Skin of body (tissue), 3 donors: ENCODE measurements at places on chromosomes 4 and X.

GRCh38 chr4:71609651-71610050 is 174.2 kb downstream of the GC start:
- no peak for DNase-seq

GRCh38 chrX:79524642-79525041 is 157.5 kb upstream of the ITM2A start:
- no peak for DNase-seq

DNA sequence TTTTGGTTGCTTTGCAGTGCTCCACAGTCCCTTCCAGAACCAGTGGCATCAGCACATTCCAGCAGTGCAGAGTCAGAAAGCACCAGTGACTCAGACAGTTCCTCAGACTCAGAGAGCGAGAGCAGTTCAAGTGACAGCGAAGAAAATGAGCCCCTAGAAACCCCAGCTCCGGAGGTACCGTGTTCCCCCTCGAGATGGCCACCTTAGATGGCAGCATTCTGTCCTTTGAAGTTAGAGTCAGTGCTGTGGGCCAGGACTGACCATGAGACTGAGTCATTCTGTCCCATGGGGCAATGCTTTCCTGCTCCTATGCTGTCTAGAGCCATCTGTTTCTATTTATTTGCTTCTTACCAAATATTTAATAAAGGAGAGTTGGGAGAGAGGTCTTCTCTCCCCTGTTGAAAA is 112.3 kb downstream of the KLHL8 start:
- peak; percentile 18 for DNase-seq

- DNase-seq: no peak
These were observed 644.1 kb upstream of the TENM3 start for GRCh38 chr4:181599134-181599533.

DNA sequence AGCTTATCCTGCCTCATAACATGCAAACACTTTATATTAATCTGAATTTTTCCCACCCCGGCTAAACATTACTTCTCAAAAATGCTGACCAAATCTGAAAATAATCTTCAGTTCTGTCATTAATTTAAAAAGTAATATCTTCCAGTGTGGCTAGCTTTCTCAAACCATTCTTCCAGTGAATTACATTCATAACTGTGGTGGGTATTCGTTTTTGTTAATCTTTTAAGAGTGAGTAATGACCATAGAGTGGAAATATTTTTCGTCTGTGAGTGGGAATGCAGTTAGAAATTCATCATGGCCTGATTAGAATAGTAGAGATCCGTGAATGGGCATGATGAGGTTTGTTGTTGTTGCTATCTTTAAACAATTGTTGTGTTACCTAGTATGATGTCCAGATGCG is 138.6 kb upstream of the SFRP2 start:
- DNase-seq: no peak

GRCh38 chr4:165656829-165657490 is 216.1 kb upstream of the TLL1 start:
- no peak for DNase-seq

DNA sequence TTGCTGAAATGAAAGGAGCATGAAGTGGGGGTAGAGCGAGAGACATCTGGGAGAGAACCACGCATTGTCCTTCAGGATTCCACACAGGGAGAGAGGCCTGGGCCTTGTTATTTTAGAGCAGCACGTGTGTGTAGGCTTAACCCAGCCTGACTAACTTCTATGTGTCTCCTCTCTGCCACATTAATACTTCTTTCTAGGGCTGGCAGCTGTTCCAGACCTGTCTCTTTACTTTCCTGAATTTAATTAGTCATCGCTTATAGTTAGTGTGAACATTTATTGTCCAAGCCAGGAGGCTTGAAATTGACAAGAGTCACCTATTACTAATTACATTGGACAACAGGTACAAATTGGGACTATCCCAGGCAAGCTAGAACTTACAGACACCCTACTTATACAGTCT is 51.3 kb downstream of the SMAD1 start:
- peak; percentile 19 for DNase-seq

DNA sequence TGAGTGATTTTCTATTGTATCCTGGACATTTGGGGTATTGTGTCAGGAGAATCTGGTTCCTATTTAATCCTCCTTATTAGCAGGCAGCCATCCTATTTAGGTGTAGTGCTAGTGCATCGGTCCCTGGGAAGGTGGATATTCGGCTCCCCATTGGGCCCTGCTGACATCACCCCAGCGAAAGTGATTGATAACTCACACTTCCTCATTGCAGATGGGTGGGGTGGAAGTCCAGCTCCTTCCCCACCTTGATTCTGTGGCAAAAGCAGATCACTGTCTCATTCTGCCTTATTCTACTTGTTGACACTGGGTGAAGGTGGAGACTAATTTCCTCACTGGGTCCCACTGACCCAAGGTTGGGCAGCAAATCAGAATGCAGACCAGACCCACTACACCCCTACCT is 23.2 kb upstream of the BRS3 start:
- no peak for DNase-seq

DNA sequence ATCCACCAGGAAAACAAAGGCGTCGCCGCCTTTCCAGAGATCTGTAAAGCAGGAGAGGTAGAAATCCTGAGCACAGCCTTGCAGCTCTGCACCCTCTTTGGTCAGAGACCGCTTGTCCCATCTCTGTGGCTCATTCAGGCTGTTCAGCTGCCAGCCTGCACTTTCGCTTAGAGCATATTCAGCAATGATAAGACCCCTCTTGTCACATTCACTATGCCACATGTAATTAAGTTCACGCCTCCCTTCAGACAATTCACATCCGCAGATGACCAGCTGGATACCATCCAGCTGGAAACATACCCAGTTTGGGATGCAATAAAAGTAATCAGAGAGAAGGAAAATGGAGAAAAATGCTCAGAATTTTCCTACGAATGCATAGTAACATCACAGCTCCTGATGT is 335.4 kb downstream of the UNC5C start:
- no peak for DNase-seq

DNA sequence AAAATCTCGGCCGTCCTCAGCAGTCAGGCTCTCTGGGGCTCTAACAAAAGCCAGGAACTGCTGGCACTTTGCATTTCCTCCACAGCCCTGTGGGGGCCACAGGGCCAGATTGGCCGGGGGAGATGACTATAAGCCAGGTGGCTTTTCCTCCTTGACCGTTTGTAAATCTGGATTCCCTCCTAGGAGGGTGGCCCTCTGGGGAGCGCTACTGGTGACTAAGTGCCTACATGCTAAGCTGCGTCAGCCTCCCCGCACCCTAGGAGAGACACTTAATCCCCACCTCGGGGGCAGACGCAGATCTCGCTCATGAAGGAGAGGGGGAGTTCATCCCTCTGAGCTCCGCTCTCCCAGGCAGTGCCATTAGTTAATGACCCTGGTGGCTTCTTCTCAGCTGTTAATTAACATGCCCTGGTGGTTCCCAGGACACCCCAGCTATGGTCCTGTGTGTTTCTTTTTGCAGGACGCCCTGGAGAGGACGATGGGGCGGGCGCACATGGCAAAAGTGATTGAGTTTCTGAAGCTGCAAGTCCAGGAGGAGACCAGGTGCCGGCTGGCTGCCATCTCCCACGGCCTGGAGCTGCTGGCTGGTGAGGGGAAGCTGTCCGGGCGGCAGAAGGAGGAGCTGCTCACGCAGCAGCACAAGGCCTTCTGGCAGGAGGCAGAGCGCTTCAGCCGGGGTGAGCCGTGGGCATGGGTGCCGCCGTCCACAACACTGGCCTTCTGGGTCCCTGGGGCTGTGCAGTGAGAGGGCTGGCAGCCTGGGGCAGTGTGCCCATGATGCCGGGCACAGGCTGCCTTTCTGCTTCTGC is 41.6 kb downstream of the EVC start:
- no peak for DNase-seq

GRCh38 chr4:26386386-26386785 is 65.6 kb downstream of the RBPJ start:
- no peak for DNase-seq

GRCh38 chr4:26726655-26727387 is 133.8 kb upstream of the STIM2 start:
- no peak for DNase-seq

DNA sequence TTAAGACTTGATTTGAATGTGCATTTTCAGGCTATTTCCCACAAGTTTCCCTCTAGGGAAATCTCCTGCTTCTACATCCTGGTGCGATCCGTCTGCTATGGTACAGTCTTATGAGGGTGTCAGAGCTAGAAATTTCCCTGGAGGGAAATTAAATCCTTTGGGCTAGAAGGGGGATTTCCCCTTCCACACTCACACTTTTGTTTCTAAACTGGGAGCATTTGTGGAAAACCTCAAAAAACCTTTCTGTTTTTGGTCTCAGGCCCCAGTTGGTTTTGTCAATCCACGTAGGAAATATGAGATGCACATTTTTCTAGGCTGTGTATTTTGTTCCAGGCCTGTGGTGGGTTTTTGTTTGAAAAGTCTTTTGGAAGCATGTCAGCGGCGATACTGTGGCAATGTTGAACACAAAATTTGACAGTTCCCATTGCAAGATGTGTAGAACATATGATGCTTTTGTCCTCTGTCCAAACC is 17.8 kb downstream of the HMGB3 start:
- peak; percentile 48 for DNase-seq

GRCh38 chrX:134990475-134990800 is 353 bp upstream of the SMIM10 start:
- DNase-seq: no peak

DNA sequence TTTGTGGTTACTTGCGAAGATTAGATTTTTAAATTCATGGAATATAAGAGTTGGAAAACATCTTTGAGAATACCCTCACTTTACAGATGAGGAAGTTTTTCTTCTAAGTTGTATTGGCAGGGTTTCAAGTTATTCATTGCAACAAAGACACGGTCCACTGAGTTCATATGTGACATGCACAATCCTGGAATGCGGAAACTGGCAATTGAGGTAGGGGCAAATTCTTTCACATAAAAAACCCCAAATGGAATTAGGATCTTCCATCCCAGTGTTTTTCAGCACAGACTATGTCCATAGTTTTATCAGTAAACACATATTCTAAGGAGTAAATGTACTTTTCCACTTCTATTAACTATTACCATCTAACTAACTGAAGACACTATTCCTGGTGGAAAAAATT is 81.8 kb upstream of the NAP1L5 start:
- no peak for DNase-seq

GRCh38 chrX:85221361-85221760 is 22.2 kb downstream of the SATL1 start:
- no peak for DNase-seq

DNA sequence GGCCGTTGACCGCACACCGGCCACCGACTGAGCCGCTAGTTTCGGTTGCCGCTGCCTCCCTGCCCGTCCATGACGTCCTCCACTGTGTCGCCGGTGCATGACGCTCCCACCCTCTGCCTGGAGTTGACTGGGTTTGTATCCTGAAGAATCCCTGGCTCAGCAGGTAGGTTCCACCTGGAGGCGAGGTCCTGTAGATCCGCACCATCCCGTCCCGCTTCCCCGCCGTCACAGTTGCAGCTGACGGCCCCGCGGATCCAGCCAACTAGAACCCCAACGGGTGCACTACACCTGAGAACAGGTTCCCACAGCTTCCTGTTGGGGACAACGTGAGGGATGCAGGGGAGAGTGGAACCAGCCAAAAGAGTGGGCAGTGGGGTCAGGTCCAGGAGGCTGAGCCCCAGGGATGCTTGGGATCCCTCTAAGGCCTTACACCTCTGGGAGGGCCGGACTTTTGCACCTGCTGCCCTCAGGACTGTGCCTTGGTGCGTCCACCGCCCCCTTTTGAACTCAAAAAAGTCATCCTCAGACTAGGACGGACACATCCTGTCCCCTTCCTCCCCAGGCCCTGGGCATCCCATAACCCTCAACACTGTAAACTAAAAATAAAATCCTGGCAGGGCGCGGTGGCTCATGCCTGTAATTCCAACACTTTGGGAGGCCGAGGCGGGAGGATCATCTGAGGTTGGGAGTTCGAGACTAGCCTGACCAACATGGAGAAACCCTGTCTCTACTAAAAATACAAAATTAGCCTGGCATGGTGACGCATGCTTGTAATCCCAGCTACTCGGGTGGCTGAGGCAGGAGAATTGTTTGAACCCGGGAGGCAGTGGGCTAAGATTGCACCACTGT is 1.1 kb upstream of the SLBP start:
- no peak for DNase-seq

DNA sequence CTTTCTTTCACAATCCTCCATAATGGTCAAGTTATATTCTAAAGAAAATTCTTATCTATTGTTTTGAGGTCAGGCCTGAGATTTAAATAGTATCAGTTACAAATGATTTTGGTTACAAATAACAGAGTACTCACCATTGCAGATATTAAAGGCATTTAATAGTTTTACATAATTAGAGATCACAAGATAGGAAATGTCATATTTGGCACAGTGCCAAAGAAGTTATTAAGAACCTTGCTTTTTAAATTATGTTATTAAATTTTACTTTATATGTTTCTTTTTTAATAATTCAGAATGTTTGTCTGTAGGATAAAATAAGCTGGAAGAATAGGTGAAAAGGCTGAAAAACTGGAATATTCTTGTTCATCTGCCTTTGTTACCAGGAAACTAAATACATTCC is 1174.7 kb downstream of the PCDH18 start:
- DNase-seq: no peak

DNA sequence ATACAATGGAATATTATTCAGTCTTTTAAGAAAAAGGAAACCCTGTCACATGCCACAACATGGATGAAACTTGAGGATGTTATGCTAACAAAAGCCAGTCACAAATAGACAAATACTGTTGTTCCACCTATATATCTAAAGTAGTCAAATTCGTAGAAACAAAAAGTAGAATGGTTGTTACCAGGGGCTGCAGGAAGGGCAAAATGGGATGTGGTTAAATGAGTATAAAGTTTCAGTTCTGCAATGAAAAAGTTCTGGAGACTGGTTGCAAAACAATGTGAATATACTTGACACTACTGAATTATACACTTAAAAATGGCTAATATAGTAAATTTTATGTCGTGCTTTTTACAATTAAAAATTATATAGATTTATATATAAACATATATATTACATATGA is 12.2 kb downstream of the SPOCK3 start:
- DNase-seq: no peak

DNA sequence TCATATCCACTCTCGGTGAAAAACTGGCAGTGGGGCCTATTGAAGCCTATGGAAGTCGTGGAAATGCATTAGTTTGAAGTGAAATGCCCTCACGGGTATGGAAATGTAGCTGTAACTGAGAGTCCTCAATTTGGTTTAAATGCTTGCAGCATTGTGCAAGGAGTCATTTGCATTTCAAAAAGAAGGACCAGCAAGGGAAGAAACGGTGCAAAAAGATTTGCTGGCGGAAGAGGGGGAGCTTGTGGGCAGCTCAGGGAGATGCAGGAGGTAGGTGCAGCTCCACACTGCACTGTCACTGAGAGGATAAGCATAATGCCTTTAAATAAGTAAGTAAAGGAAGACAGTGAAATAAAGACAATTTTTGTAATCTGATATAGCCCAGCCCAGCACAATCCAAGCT is 400.4 kb upstream of the DIPK2B start:
- DNase-seq: no peak

GRCh38 chr4:184476695-184477094 is 2.3 kb upstream of the IRF2 start:
- no peak for DNase-seq

GRCh38 chrX:129726307-129727111 is 12.3 kb upstream of the XPNPEP2 start:
- DNase-seq: peak; percentile 41

GRCh38 chrX:153818571-153819383 is 11.6 kb downstream of the PDZD4 start:
- no peak for DNase-seq

- no peak for DNase-seq
These were observed 19.4 kb downstream of the HMX1 start for GRCh38 chr4:8852118-8852704.
